ENCODE measurements at places on chromosomes 12 and 14.

DNA sequence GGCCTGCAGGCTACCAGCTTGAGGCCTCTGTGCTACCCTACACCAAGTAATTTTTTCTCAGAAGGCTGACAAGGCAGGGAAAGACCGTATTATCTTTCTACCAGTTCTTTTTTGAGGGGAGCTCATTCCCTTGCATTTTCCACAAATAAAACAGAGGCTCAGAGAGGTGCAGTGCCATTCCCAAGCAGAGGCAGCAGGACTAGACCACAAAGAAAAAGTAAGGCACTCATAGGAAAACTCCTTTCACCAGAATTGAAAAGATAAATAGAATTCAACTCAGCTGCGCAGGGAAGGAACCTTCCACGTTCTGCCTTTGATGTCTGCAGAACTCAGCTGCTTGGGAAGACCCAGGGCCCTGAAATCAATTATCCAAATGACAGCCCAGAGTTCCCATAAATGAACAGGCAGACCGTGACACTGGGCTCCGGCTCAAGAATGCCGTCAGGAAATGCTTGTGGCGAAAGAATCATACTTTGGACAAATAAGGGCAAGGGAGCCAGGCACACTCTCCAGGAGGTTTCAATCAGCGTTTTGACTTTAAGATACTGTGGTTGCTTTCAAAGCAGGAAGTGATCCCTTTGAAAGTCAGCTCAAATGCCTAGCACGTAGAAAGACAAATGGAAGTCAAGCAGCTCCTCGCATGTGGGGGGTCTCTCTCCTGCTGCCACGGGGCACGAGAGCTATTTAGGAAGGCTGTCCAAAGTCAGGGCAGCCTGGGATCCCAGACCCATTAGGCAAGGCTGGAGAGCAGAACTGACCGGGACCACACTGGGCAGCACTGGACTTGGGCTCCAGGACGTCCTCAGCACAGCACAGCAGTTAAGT is 14.0 kb downstream of the KCTD10 start:
- no peaks in the 10 kb centered on the region for H3K27me3 ChIP-seq
- H3K4me1 ChIP-seq = peaks cover 10% of the 10 kb centered on the region
- H3K27ac ChIP-seq = peak overlapping the region; percentile 34
- DNase-seq = no peak

GRCh38 chr14:22549981-22550673 is 38.9 kb downstream of the DAD1 start:
- DNase-seq = no peak
- H3K27ac ChIP-seq = no peak overlapping the region
- H3K36me3 ChIP-seq = no peaks in the 10 kb centered on the region
- peaks cover 13% of the 10 kb centered on the region for H3K4me1 ChIP-seq
- peaks cover 12% of the 10 kb centered on the region for H3K27me3 ChIP-seq

DNA sequence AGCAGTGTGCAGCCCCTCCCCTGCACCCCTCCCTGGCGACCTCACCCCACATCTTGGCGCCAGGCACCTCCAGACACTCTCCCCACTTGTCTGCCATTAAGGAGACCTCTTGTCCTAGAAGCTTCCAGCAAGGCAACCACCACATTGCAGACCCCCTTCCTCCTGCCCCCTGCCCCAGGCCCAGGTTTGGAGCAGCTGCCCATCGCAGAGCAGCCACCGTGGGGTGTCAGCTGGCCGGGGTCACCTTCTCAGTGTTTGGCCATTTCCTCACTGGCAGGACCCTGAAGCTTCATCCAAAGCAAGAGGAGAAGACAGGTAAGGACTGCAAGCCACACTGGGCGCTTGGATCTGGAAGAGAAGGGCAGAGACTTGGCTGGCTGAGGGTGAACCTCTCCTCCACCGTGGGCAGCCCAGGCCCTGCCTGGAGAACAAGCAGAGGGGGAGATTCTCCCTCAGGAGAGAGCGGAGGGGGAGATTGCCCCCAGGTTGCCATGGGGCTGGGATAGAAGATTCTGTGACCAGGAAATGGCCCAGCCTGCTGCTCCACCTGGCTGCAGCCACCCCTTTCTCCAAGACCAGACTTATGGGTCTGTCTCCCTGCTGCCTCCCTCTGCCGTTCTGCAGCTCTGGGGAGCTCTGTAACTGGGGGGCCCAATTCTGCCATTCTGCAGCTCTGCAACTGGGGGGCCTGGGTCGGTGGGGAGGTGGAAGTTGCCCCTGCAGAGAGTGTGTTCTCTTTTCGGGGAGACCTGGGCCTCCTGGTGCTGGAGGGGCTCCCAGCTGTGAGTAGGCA is 72.9 kb upstream of the C14orf180 start:
- no peak overlapping the region for H3K4me3 ChIP-seq
- no peaks in the 10 kb centered on the region for H3K36me3 ChIP-seq
- no peaks in the 10 kb centered on the region for H3K4me1 ChIP-seq
- no peak for DNase-seq
- H3K27me3 ChIP-seq = peaks cover 10% of the 10 kb centered on the region
- H3K27ac ChIP-seq = no peak overlapping the region

DNA sequence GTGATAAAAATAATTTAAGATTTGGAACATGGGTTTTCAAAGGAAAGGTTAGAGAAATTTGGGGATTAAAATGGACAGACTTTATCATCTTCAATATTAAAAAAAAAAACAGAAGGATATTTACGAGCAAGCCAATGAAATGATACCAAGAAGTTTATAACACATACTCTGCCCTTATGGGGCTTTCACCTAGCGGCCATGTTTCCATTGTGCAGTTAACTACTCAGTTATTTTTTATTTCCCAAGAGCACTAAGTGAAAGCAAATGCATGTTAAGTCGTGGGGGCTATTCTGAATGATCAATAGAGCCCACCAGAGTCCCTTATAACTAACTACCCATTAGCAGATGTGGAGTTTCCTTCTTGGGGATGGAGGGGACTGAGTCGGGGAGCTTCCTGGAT is 53.9 kb downstream of the ETV6 start:
- DNase-seq = no peak
- peaks cover 51% of the 10 kb centered on the region for H3K4me1 ChIP-seq
- H3K4me3 ChIP-seq = no peak overlapping the region
- H3K36me3 ChIP-seq = peaks cover 3% of the 10 kb centered on the region
- no peaks in the 10 kb centered on the region for H3K27me3 ChIP-seq
- no peak overlapping the region for H3K27ac ChIP-seq

GRCh38 chr12:1796515-1797010 is 23.8 kb upstream of the LRTM2 start:
- H3K36me3 ChIP-seq = no peaks in the 10 kb centered on the region
- no peak for DNase-seq
- H3K27me3 ChIP-seq = peaks cover 21% of the 10 kb centered on the region
- H3K4me1 ChIP-seq = peaks cover 4% of the 10 kb centered on the region
